ENCODE measurements at places on chromosomes 7 and 10.

- DNase-seq: no peak
Observed at GRCh38 chr7:77979219-77979618, 180.6 kb downstream of the PHTF2 start.

DNA sequence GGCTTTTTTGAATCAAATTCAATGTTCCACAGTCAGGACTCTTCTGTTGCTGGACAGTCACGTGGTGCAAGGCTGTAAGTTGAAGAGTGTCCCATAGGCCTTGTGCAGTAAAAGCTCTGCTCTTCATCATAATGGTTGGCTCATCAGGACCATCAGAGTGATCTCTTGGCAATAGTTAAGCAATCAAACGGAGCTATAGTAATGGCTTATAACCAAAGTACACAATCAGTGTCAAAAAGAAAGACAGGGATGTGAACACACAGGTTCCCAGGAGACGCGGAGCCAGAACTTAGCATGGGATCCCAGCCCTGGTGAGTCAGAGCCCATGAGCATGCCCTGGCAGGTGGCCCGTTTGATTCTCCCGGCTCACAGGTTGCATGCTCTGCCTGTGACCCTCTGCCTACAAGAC, 10.8 kb upstream of the GPNMB start:
- no peak for DNase-seq

- DNase-seq: no peak
Observed at GRCh38 chr7:26694141-26694540, 170.2 kb downstream of the SKAP2 start.

DNA sequence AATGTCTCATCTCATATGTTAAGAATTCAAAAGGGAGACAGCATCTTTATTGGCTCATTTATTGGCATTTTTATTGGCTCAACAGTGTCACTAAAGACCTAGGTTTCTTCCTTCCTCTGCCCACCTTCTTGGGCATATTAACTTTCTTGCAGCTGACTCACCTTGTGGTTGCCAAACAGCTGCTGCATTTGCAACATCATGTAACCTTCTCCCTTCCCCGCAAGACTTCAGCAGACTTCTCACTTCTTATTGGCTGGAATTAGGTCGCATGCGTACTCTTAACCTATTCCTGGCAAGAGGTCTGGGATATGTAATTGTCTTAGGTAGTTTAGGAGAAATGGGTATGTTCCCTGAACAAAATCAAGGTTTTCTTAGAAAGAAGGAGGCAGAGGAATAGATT, 263.2 kb downstream of the POU6F2 start:
- DNase-seq: no peak

DNA sequence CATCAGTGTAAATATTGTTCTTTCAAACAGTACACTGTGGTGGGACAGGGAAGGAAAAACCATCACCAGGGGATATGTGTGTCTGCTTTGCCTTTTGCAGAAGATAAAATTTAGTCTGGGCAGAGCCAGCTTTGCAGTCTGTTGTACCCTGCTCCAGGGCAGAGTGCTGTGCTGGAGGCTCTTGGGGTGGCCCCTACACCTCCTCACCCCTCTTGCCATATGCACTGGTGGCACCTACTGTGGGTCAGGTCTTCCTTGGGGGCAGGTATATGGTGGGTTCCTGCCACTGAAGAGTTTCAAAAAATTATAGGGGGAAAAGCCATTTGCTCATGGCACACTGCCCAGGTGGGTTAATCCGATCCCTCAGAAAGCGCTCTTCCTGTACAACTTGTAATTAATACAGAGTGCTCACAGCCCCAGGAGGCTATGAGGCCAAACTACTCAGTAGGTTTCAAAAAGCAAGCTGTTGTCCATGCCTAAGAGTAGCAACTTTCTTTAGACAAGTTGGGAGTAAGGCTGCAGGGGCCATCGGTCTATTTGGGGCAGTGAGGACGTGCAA, 112.7 kb upstream of the BMPER start:
- no peak for DNase-seq

GRCh38 chr10:77355844-77356243, 281.8 kb downstream of the KCNMA1 start:
- no peak for DNase-seq

DNA sequence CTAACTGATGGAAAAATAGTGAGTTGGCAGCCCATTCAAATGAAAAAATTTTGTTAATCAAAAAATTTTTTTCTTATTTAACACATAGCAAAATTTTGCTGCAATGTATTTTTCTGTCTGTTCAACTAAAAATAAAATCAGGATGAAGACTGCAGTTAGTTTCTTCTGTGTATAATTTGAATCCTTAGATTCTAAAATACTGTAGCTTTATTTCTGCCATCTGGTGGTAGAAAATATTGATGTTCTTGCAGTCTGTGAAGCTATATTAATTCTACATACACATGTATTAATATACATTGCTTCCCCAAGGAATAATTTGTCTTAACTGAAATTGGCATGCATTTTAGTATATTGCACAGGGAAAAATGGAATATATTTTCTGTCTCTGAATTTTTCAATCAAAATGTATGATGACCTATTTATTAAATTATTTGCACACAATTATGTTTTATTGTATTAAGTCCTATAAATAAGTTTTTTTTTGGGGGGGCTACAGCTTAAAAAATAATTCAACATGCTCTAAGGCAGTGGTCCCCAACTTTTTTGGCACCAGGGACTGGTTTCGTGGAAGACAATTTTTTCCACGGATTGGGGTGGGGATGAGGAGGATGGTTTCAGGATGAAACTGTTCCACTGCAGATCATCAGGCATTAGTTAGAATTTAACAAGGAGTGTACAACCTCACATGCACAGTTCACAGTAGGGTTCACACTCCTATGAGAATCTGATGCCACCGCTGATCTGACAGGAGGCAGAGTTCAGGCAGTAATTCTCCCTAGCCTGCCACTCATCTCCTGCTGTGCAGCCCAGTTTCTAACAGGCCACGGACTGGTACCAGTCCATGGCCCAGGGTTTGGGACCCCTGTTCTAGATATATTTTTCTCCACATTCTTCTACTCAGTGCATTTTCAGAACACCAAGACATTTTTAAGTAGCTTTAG, 119.4 kb downstream of the GNAT3 start:
- no peak for DNase-seq

DNA sequence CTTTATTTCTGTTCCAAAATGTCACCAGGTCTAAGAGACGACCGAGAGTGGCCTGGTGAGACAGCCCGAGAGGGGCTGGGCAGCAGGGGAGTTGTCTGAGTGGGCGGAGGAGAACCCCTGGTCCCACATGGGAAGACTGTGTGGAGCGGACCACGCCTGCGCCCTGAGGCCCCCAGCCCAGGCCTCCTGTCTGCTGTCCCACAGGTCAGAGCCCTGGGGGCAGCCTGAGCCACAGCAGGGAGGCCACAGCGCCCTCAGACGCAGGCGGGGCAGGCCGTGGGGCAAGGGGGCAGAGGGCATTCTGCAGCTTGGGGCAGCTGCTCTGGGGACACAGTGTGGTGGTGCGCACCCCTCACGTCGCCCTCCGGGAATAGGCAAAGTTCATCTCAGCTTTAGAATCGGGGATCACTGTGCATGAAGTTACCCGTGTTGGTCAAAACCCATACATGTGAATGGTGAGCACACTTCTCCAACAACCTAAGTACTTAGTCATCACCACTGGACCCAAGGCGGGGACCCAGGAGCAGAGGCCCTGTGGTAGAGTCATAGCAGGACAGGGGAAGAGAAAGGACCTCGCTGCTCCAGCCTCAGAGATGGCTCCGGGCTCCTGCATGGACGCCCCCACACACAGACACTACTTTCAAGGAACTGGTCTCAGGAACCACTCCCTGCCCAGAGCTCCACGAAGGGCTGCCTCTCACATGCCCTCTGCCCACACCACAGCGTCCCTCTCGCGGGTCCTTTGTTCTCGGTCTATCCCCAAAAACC, 214.7 kb downstream of the ELFN1 start:
- DNase-seq: no peak

GRCh38 chr10:4677296-4678021, 148.5 kb upstream of the AKR1E2 start:
- DNase-seq: no peak

DNA sequence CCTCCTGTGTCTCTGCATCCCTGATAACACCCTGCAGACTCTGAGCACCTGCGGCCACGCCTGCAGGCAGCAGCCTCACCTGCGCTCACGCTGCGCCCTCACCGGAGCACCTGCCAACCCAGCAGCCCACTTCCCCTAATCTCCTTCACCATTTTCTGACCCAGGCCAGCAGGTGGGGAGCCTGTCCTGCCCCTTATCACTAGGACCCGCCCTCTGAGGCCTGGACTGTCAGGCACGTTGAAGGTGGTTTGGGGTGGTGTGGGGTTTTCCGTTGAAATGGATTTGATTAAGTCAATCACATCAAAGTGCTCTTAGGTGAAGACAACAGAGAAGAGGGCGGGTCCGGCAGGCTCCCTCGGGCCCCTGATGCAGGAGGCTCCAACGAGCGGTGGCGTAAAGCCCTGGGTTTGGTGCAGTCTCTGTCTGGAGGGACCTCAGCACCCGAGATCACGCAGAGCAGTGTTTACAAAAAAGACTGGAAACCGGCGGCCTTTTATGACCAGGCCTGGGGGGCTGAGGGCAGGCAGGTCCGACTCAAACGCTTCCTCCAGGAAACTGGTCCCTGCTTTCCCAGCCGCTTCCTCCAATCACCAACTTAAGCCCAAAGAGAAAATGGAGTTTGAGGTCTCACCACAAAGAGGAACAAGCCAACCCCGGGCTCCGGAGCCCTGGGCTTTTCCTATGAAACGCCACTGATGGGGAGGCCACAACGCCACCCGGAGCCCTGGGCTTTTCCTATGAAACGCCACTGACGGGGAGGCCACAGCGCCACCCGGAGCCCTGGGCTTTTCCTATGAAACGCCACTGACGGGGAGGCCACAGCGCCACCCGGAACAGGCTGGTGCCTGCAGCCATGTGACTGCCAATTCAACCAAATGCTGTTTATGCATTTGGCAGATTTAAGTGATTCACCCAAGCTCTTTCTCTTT, 45.5 kb downstream of the DPYSL4 start:
- DNase-seq: no peak

- no peak for DNase-seq
Observed at GRCh38 chr10:46543466-46544377, 12.7 kb downstream of the GPRIN2 start.

GRCh38 chr7:53422291-53422690, 386.9 kb downstream of the POM121L12 start:
- no peak for DNase-seq

DNA sequence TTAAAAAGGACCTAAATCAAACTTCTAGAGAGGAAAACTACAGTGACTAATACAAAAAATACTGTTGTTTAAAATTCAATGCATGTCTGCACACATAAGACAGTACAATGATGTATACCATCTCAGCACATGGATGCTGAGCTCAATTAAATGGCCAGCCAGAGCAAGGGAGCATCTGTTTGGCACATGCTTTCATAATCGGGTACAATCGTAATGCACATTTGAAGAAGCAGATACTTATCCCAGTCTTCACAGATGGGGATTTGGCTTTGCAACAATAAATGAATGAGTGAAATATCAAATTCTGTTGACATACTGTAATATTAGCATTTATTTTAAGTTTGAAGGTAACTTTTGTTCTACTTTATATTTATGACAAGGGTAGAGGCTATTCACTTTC, 187.8 kb downstream of the CRPPA start:
- no peak for DNase-seq

Measured in stimulated activated CD8-positive, alpha-beta memory T cell treated with anti-CD3 and anti-CD28 coated beads, Interleukin-4, amount 100 ng/mL, for 4 hours (primary cell).